ENCODE measurements at places on chromosomes 1 and 21. TPM values are rescaled to one million over a fixed set of nuclear protein-coding genes. Genes with fewer than 3 reads are reported as not detected.

Gene CELA3B
- not detected for polyA plus RNA-seq

Gene AMIGO1
- 3.2 TPM for polyA plus RNA-seq

Gene PLEKHG5
- 34.7 TPM for polyA plus RNA-seq

Gene BCAN
- polyA plus RNA-seq = 0.87 TPM

Gene S100A3
- not detected for polyA plus RNA-seq

Gene DYRK1A
- 57.5 TPM for polyA plus RNA-seq

Gene C8B
- not detected for polyA plus RNA-seq

GRCh38 chr1:27109103-27109822, 45.7 kb downstream of the SLC9A1 start:
- DNase-seq = no peak

DNA sequence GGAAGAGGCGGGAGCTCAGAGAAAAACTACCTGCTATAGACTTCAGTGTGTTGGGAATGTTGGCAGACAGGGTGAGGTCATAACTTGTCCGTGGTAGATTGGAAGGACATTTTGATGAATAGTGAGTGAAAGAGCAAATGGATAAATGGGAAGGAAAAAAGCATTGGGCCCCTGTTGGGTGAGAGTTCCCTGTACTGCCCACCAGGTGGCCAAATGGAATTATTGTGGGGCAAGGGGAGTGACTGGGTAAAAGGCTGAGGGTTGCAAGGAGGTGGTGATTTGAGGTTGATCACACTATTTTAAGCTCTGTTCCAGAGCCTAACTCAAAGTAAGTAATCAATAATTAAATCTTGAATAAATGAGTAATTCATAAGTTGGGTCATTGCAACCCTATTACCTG, 60.4 kb downstream of the MRPS6 start:
- DNase-seq = no peak

- DNase-seq = no peak
Observed at GRCh38 chr1:2014181-2014580, 5.0 kb upstream of the GABRD start.

DNA sequence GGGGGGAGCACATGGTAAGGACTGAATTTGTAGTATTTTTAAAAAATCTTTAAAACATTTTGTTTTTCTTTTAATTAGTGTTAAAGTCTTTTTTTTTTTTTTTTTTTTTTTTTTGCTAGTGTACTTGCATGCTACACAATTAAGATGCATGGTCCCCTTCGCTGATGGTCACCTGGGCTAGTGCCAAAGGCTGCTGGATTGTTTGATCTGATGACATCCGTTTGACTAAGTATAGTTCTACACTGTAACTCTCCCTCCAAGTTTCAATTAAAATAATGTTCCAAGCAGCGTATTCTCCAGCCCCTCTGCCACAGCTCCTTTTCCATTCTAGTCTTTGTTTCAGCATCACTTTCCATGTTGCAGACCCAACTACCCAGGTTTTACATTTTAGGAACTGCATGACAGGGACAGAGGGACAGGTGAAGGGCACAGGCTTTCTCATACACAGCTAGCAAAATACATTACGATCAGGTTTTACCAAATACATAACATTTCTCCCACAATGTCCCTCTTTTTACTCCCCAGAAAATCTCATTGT, 852 bp upstream of the RAVER2 start:
- no peak for DNase-seq

- DNase-seq = no peak
Observed at GRCh38 chr1:117747605-117748004, 141.8 kb downstream of the TENT5C start.

DNA sequence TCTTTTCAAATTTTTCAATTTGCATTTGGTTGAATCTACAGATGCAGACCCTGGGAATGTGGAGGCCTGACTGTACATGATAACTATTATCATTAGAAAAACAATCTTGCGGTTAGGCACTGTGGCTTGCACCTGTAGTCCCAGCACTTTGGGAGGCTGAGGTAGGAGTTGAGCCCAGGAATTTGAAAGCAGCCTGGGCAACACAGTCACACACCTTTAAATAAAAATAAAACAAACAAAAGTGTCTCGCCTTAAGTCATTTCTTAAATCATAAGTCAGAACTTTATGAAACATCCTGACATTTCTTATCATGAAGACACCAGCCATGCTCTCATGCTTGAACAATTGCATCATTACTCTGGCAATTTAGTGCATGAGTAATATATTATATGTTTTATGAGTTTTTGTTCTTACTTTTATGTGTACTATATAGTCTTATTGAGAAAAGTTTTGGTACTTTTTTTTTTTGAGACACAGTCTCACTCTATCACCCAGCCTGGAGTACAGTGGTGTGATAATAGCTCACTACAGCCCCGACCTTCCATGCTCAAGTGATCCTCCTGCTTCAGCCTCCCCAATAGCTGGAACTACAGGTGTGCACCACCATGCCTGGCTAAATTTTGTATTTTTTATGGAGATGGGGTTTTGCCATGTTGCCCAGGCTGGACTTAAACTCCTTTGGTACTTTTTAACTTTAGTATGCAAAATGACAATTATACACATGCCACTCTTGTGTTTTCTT, 7.8 kb downstream of the TBX19 start:
- DNase-seq = no peak

DNA sequence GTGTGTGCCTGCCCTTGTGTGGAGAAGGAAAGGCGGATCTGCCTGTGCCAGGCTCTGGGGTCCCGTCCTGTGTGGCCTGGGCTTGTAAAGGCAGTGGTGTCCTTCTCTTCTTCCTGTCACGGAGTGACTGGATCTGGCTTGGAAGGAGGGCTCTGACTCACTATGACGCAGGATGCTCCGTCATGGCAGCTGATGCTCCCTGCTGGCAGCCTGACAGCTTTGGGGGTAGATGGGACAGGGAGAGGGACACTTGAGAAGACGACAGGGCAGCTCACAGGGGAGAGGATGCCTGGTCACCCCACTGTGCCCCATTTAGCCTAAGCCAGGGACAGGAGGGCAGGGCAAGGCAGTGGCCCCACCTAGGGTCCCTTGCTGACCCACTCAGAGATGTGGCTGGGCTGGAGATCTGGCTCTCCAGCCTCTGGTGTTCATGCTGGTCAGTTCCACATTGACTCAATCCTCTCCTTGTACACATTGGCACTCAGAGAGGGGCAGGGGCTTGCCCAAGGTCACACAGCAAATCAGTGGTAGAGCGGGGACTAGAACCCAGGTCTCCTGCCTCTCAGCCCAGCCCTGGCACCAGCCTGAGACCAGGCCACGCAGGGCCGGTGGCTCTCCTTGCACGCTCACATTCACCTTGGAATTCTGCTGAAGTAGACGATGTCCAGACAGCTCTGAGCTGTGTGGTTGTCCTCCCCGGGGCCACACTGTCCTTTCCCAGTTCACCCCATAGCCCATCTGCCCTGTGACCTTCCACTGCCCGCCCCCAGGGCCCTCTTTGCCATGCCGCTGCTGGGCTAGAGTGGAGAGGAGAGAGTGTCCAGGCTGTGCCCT, 2.8 kb upstream of the FAM131C start:
- no peak for DNase-seq

DNA sequence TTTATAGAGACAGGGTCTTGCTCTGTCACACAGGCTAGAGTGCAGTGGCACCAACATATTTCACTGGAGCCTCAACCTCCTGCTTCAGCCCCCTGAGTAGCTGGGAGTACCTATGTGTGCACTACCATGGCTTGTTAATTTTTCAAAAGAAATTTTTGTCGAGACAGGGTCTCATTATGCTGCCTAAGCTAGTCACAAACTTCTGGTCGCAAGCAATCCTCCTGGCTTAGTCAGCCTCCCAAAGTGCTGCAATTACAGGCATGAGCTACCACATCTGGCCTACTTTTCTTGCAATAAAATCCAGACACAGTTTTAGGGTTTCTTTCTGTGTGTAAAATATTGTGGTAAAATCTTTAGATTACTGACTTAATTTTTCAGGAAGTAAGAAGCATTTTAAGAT, 27.9 kb upstream of the NTPCR start:
- no peak for DNase-seq

- no peak for DNase-seq
Observed at GRCh38 chr1:182574156-182574555, 14.9 kb downstream of the RNASEL start.

DNA sequence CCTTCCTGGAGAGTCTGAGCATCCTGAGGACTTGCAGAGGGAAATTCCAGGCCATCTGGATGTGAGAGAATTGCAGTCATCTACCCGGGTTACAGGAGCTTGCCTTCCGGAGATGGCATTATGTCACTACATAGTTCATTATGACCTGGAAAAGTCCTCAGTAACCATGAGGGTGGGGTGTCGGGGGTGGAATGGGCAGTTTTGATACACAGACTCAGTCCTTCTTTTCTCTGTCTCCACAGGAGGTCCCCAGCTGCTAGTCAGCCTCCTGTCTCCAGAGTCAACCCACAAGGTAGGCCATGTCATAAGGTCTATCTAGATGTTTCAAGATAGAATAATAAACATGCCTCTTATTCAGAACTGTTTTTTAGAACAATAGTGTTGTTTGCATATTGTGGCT, 268.2 kb upstream of the SGIP1 start:
- DNase-seq = no peak

DNA sequence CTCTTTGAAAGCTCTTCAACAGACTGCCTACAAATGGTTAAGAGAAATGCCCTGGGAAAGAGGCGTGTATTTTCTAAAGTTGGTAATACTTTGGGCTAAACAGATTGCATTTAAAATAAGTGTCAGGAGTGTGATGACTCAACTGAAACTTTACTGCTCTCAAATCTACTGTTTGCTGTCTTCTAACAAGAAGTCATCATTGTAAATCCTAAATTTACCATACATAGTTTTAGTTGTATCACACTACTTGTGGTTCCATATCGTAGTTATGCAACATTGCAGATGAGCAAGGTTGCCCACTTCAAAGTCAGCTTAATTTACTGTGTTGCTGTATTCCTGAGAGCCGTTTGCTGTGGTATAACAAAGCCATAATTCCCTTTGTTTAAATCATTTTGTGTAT, 59.6 kb downstream of the RGS21 start:
- DNase-seq = no peak

DNA sequence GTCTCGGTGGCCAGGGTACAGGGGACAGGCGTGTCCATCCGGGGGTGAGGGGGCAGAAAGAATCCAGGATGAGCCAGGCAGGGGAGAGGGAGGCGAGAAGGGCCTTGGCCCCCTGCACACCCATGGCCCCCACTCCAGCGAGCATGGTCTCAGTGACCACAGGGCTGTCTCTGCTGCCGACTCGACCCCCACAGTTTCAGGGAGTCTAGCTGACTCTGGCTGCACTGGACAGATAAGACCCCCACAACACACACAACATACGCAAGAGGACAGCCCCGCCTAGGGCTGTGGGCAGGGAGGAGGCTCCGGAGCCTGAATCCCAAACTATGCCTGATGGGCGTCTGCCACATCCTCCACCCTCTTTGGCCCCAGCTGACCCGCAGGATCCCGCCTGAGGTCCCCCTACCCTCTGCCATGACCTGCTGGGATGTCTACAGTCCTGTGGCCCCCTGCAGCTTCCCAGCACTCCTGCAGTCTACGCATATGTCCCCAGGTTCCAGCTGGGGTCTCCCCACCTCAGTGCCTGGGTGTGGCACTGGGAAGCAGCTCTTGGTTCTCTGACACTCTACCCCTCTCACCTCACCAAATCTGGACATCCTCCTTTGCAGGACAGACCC, 22.0 kb downstream of the WNT9A start:
- no peak for DNase-seq

- no peak for DNase-seq
Observed at GRCh38 chr1:4033129-4033676, 133.1 kb upstream of the C1orf174 start.

DNA sequence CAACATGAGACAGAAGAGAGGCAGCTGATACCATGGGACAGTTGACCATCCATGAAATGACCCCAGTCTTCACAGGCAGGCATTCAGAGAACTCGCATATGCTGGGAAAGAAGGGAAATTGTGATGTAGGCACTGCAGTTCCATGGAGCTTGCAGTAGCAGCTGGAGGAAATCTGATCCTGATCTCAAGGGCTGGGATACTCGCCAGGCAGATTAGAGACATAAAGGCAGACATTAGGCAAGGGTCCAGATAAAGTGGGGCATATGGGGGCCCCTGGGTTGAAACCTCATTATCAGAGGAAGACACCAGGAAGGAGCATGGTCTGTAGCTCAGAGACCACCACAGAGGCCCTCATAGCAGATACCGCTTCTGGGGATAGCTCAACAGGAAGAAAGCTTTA, 48.7 kb upstream of the TNR start:
- peak; percentile 38 for DNase-seq

- DNase-seq = no peak
Observed at GRCh38 chr21:21159253-21159899, 161.2 kb downstream of the NCAM2 start.

Measured in left lung (tissue), 14 donors.